Heart right ventricle (tissue), 16 donors: ENCODE measurements at places on chromosomes 5 and 9. TPM values are rescaled to one million over a fixed set of nuclear protein-coding genes. Genes with fewer than 3 reads are reported as not detected.

The PCDHGA9 gene
- 7.2 TPM for total RNA-seq

The AGXT2 gene
- total RNA-seq, result not detected

The ACSL6 gene
- 2.7 TPM for total RNA-seq

The FNIP1 gene
- 34.7 TPM for total RNA-seq

The PDCD1LG2 gene
- 1.3 TPM for total RNA-seq

The TRPM3 gene
- 0.16 TPM for total RNA-seq

The WHRN gene
- total RNA-seq, result 0.80 TPM

The TOR2A gene
- total RNA-seq, result 1.7 TPM

The DNAJC18 gene
- 10.0 TPM for total RNA-seq

The GABRA6 gene
- not detected for total RNA-seq

The TLX3 gene
- total RNA-seq, result not detected

The EQTN gene
- total RNA-seq, result not detected

The MEIKIN gene
- total RNA-seq, result not detected

The PDE6A gene
- total RNA-seq, result not detected

The SPATA31E1 gene
- total RNA-seq, result not detected

The TSSK1B gene
- total RNA-seq, result 0.11 TPM

The PRRX2 gene
- 1.2 TPM for total RNA-seq

The PCA3 gene
- not detected for total RNA-seq

The SPINK5 gene
- total RNA-seq, result not detected

The SPAG8 gene
- 3.7 TPM for total RNA-seq

The FCN2 gene
- not detected for total RNA-seq

The FAF2 gene
- total RNA-seq, result 13.9 TPM

The LAMC3 gene
- 0.11 TPM for total RNA-seq

The ELAVL2 gene
- 0.09 TPM for total RNA-seq

The GLRA1 gene
- not detected for total RNA-seq

The SLIT3 gene
- 9.3 TPM for total RNA-seq

The PCDHGB5 gene
- total RNA-seq, result 8.3 TPM

The PCDHA1 gene
- total RNA-seq, result not detected

The GPR151 gene
- total RNA-seq, result not detected

The INSL4 gene
- not detected for total RNA-seq

The LVRN gene
- total RNA-seq, result 0.31 TPM

The PLAC8L1 gene
- total RNA-seq, result not detected

The NKD2 gene
- 1.6 TPM for total RNA-seq

The TYRP1 gene
- 121 TPM for total RNA-seq

The UGT3A1 gene
- not detected for total RNA-seq

The ACOT12 gene
- total RNA-seq, result not detected

The IL7R gene
- 0.48 TPM for total RNA-seq

The RELL2 gene
- total RNA-seq, result 0.51 TPM

The GTF2H2 gene
- total RNA-seq, result 7.3 TPM

The FOXI1 gene
- total RNA-seq, result not detected

The LCN15 gene
- total RNA-seq, result not detected

The PROB1 gene
- total RNA-seq, result 30.9 TPM
